ENCODE measurements at places on chromosomes 12 and 14. TPM values are rescaled to one million over a fixed set of nuclear protein-coding genes. Genes with fewer than 3 reads are reported as not detected.
A peak's percentile ranks its signal among the peaks of the same experiment; 100 is the strongest.

The TAS2R20 gene
- 4.7 TPM for total RNA-seq

The EPYC gene
- not detected for total RNA-seq

The SYT1 gene
- 0.64 TPM for total RNA-seq

The VDR gene
- 13.1 TPM for total RNA-seq

The NXPH4 gene
- total RNA-seq, result not detected

The RERG gene
- 55.7 TPM for total RNA-seq

The PRKD1 gene
- total RNA-seq, result 34.6 TPM

The CIT gene
- total RNA-seq, result 1.2 TPM

The FOXG1 gene
- not detected for total RNA-seq

The SLC38A4 gene
- not detected for total RNA-seq

DNA sequence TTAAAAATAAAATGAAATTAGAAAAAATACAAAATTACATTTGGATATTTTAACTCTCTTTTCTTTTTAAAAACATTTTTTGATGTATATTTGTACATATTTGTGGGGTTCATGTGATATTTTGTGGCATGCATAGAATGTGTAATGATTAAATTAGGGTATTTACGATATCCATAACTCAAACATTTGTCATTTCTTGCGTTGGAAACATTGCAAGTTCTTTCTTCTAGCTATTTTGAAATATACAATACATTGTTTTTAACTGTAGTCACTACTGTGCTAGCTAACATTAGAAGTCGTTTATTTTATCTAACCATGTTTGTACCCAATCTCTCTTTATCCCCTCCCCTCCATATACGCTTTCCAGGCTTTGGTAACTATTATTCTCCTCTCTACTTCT, 13.9 kb upstream of the EIF2S3B start:
- no peaks in the 10 kb centered on the region for H3K27me3 ChIP-seq
- no peak overlapping the region for H3K27ac ChIP-seq
- H3K4me3 ChIP-seq, result no peak overlapping the region
- no peaks in the 10 kb centered on the region for H3K4me1 ChIP-seq
- H3K36me3 ChIP-seq, result no peaks in the 10 kb centered on the region

GRCh38 chr12:3551386-3551785, 60.4 kb downstream of the PRMT8 start:
- no peak overlapping the region for H3K4me3 ChIP-seq
- H3K27me3 ChIP-seq, result no peaks in the 10 kb centered on the region
- no peaks in the 10 kb centered on the region for H3K36me3 ChIP-seq

GRCh38 chr12:56840922-56841321, 77.8 kb downstream of the HSD17B6 start:
- no peaks in the 10 kb centered on the region for H3K27me3 ChIP-seq
- no peaks in the 10 kb centered on the region for H3K4me1 ChIP-seq

DNA sequence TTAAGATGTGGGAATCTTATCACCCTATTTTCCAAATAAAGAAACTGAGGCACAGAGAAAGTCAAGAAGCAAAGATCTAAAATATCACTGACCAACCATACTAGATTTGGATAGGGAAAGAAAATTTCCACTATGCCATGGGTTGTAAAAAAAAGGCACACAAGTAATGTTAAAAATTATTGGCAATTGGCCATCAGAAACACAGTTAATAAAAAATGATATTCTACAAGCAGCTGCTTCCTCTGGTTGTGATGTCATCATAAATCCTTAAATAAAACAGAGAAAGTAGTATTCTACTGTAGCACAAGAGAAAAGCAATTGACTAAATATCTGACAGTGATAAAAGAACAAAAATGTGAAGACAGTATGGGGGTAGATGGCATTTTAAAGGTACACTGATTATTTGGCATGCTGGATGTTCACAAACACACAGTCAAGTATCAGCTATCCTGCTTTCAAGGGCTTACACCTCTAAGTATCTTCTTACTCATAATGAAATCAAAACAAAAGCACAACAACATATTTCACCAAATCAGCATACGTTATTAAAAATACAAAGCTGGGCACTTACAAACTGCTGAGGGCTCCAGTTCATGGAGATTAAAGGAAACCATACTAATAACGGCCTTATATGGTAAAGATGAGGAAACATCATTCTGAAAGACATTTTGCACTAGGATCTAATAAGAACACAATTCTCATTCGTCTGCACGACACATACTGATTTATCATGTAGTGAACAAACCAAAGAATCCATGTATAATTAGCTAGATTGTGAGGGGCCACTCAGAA, 45.7 kb downstream of the CORO1C start:
- H3K27ac ChIP-seq, result peak overlapping the region; percentile 97
- peaks cover 27% of the 10 kb centered on the region for H3K4me1 ChIP-seq
- no peak overlapping the region for H3K4me3 ChIP-seq
- H3K27me3 ChIP-seq, result no peaks in the 10 kb centered on the region

DNA sequence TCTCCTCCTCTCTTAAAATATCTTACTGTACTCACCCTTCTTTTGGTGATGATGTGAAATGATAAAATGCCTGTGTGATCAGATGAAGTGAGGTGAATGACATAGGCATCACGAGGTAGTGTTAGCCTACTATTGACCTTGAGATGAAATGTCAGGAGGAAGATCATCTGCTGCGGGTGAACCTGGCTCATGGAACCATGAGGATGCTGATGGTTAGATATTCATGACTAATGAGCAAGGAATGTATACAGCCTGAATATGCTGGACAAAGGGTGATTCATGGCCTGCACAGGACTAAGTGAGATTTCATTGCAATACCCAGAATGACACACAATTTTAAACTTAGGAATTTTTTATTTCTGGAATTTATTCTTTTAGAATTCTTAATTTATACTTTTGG, 89.6 kb downstream of the DAAM1 start:
- DNase-seq, result no peak

DNA sequence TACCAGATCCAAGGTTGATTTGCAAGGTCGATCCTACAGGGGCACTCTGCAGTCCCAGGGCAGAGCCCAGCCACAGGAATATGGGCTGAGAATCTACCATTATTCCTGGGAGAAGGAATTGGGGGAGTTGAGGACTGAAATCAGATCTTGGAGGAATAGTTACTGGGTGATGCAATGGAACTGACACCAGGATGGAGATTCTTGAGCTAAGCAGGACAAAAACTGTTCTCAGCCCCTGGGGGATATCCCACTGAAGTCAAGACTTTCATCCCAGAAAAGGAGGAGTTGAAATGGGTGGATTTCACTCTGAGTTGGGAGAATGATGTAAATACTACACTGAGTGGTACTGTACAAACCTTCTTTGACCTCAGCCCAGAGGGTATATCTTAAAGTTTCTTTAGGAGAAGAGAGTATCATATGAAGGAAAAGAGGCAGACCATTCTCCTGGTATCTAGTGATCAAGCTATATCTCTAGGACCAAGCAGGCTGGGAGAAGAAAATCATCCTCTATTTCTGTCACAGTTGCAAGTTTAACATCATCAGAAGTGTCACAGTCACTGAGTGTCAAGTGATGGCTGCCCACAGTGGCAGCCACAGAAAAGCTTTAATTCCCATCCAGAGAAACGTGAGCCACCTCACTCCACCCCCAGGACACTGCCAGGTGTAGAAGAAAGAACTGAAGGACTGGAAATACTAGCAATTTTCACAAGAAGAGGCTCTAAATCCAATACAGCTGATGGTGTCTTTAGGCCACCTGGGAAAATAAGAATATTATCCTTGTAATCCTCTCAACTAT, 181.9 kb downstream of the NUAK1 start:
- no peaks in the 10 kb centered on the region for H3K27me3 ChIP-seq
- no peak overlapping the region for H3K27ac ChIP-seq
- no peak for DNase-seq
- no peak overlapping the region for H3K4me3 ChIP-seq

DNA sequence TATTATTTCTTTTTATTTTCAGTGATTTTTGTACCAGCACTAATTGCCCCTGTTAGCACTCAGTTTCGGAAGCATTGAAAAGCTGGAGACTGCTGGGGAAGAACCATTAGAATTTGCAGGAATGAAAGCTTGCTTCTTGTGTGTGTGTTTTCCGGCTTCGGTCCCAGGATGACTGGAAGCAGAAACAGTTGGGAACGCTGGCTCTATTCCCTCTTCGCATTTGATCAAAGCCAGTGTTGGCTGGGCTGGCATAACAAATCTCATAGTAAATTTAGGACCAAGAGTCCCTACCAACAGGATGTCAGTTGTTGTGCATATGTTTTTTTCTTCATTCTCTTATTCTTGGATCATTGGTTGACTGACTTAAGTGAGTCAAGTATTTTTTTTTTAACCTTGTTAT, 53.6 kb upstream of the TRAF3 start:
- DNase-seq, result no peak
- no peak overlapping the region for H3K27ac ChIP-seq
- no peaks in the 10 kb centered on the region for H3K4me1 ChIP-seq
- H3K36me3 ChIP-seq, result peaks cover 22% of the 10 kb centered on the region
- H3K27me3 ChIP-seq, result no peaks in the 10 kb centered on the region

DNA sequence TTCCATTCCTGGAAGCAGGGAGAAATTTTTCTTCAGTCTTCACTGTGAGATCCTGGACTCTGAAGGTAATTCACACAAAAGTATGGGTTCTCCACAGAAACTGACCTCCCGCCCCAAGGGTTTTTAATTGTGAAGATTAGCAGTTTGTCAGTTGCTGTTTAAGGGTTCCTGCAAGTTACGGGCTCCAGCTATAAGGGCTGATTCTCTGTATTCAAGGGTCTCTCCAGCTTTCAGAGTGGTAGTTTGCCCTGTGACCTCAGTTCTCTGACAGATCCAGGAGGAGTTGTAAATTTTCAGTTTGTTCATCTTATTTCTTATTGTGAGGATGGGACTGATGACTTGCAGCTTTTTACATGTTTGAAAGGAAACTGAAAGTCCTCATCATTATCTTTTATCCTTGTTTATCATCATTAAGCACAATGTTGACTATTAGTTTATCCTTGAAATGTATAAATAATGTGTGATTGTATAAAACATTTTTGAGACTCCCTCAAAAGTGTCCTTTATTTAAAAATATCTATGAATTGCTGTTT, 110.9 kb downstream of the SCAF11 start:
- no peaks in the 10 kb centered on the region for H3K4me1 ChIP-seq
- H3K36me3 ChIP-seq, result peaks cover 13% of the 10 kb centered on the region
- no peak overlapping the region for H3K27ac ChIP-seq
- no peak for DNase-seq
- H3K27me3 ChIP-seq, result no peaks in the 10 kb centered on the region
- no peak overlapping the region for H3K4me3 ChIP-seq

DNA sequence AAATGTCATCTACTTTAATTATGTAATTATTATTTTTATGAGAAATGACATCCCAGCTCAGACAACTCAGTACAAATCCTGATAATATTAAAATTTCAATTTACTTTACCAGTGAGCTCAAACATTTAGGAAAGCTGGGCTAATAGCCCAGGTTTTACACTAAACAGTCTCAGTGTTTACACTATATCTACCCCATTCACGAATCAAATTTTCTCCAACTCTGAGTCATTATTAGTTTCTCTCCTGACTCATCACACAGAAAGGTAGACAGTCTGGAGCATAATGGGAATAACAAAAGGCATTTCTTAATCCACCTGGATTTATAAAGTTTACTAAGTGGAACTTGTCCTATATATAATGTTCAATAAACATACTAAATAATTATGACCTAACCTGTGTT, 5.7 kb downstream of the PAWR start:
- no peaks in the 10 kb centered on the region for H3K36me3 ChIP-seq
- peaks cover 31% of the 10 kb centered on the region for H3K4me1 ChIP-seq
- no peaks in the 10 kb centered on the region for H3K27me3 ChIP-seq
- H3K4me3 ChIP-seq, result no peak overlapping the region
- no peak overlapping the region for H3K27ac ChIP-seq

GRCh38 chr14:95897280-95897679, 20.6 kb downstream of the TUNAR start:
- H3K36me3 ChIP-seq, result no peaks in the 10 kb centered on the region
- H3K27ac ChIP-seq, result no peak overlapping the region
- no peak overlapping the region for H3K4me3 ChIP-seq
- H3K27me3 ChIP-seq, result no peaks in the 10 kb centered on the region

DNA sequence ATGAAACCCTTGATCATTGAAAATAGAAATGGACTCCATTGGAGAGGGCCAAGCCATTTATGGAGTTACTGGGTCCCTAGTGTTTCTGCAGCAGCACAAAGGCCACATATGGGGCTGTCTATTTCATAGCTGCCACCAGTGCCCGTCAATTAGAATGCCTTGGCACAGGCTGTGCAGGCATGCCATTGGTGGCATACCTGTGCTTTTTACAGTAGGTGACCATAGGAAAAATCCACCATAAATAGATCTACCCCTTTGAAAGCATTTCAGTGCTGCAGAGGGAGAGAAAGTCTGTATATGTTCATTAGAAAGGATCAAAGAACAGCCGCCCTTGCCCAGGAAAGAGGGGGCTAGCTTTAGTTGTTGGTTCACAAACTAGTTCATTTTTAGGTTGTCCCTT, 13.1 kb downstream of the MYBPC1 start:
- no peak for DNase-seq
- no peak overlapping the region for H3K4me3 ChIP-seq
- no peaks in the 10 kb centered on the region for H3K36me3 ChIP-seq
- no peak overlapping the region for H3K27ac ChIP-seq
- no peaks in the 10 kb centered on the region for H3K4me1 ChIP-seq

- H3K27me3 ChIP-seq, result no peaks in the 10 kb centered on the region
- no peak overlapping the region for H3K4me3 ChIP-seq
- no peaks in the 10 kb centered on the region for H3K36me3 ChIP-seq
- no peaks in the 10 kb centered on the region for H3K4me1 ChIP-seq
Observed at GRCh38 chr14:31949709-31950108, 127.4 kb upstream of the ARHGAP5 start.

DNA sequence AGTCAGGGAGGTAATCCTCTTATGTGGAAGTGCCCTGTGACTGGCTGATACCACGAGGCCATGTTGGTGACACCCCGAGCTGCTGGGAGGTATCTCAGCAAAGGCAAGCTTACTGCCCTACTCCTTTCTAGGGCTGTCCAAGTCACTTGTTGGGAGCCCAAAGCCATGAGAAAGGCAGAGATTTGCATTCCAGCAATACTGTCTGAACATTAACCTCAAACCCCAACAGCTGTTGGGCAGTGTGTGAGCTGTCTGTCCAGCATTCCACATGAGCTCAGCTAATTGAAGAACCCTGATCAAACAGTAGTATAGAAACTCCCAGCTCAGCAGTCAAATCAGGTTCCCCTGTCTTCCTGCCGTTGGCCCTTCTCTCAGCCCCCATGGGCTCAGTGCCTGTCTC, 9.2 kb downstream of the ABHD4 start:
- DNase-seq, result no peak
- no peak overlapping the region for H3K27ac ChIP-seq
- no peaks in the 10 kb centered on the region for H3K4me1 ChIP-seq
- peaks cover 90% of the 10 kb centered on the region for H3K36me3 ChIP-seq
- no peaks in the 10 kb centered on the region for H3K27me3 ChIP-seq

- DNase-seq, result no peak
- no peaks in the 10 kb centered on the region for H3K36me3 ChIP-seq
- no peak within 1 kb of the TSS for H3K27ac ChIP-seq
- H3K4me1 ChIP-seq, result no peaks in the 10 kb centered on the region
Observed at GRCh38 chr12:14814014-14814413, at the start of gene SMCO3. TSS of gene SMCO3 (minus strand) at chr12:14814182. CDS start at chr12:14806680, 7,502 bp downstream.

GRCh38 chr14:81839056-81839455, 305.4 kb upstream of the SEL1L start:
- H3K27ac ChIP-seq, result no peak overlapping the region
- no peaks in the 10 kb centered on the region for H3K4me1 ChIP-seq
- no peaks in the 10 kb centered on the region for H3K27me3 ChIP-seq

GRCh38 chr12:1993871-1994371, 10.3 kb downstream of the DCP1B start:
- no peak for DNase-seq
- H3K27me3 ChIP-seq, result no peaks in the 10 kb centered on the region
- no peak overlapping the region for H3K4me3 ChIP-seq
- peaks cover 2% of the 10 kb centered on the region for H3K4me1 ChIP-seq
- H3K27ac ChIP-seq, result no peak overlapping the region
